ENCODE measurements at places on chromosomes 13 and 19. TPM values are rescaled to one million over a fixed set of nuclear protein-coding genes. Genes with fewer than 3 reads are reported as not detected.

GRCh38 chr13:26914148-26914547 is 153.6 kb upstream of the GPR12 start:
- DNase-seq = no peak

DNA sequence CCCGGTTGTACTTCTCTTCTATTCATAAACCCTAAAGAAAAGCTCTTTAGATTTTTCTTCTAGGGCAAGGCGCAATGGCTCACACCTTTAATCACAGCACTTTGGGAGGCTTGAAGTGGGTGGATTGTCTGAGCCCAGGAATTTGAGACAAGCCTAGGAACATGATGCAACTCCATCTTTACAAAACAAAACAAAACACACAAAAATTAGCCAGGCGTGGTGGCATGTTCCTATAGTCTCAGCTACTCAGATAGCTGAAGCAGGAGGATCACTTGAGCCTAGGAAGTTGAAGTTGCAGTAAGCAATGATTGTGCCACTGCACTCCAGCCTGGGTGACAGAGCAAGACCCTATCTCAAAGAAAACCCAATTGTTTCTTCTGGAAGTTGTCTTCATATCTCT is 240.3 kb downstream of the SHISA2 start:
- no peak for DNase-seq

- DNase-seq = no peak
Observed at GRCh38 chr19:15684828-15685227, 11.9 kb downstream of the CYP4F12 start.

- DNase-seq = no peak
Observed at GRCh38 chr13:109212650-109213049, 573.7 kb downstream of the IRS2 start.

GRCh38 chr19:33667881-33668280 is 46.1 kb downstream of the CHST8 start:
- DNase-seq = no peak

DNA sequence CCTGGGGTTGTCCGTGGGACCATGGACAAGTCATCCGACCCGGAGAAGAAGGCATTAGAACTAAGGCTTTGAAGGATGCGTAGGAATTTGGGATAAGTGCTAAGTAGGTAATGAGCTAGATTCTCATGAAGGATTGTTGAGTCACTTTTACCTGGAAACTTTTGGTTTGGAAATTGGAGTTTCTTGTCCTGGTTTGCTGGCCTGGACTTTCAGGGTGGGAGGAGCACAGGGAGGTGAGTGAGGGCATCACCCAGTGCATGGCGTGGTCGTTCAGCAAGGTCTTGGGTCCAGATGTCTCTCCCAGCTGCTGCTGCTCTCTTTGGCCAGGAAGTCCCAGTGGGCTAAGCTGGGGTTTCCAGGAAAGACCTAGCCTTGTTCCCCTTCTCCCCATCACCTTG is 7.6 kb downstream of the NFIC start:
- no peak for DNase-seq

GRCh38 chr13:92804346-92804745 is 422.3 kb upstream of the GPC6 start:
- peak; percentile 51 for DNase-seq

DNA sequence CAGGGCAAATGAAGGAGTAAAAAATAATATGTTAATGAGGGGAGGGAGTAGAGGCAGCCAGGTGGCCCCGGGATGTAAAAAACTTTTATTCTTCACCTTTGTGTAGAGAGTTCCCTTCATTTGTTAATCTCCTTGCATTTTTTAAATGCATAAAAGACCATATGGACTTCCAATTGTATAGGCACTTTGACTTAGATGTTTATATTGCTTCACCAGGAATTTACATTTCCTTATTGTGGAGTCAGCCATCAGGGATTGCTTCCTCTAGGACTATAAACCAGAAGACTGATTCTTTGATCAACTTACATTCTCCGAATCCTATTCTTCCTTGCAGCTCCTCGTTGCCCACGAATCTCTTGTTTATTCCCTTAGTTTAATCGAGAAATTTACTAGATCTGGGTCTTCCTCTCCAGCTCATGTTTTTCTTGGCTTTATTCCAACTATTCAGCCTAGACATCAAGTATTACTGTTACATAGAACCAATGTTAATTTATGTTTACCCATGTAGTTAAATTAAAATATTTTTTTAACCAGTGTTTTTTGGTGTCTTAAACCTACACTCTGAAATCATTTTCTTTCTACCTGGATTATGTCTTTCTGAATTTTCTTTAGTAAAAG is 1187.0 kb upstream of the SLC10A2 start:
- DNase-seq = no peak

GRCh38 chr13:65638572-65639168 is 1591.5 kb downstream of the PCDH9 start:
- peak; percentile 2 for DNase-seq

DNA sequence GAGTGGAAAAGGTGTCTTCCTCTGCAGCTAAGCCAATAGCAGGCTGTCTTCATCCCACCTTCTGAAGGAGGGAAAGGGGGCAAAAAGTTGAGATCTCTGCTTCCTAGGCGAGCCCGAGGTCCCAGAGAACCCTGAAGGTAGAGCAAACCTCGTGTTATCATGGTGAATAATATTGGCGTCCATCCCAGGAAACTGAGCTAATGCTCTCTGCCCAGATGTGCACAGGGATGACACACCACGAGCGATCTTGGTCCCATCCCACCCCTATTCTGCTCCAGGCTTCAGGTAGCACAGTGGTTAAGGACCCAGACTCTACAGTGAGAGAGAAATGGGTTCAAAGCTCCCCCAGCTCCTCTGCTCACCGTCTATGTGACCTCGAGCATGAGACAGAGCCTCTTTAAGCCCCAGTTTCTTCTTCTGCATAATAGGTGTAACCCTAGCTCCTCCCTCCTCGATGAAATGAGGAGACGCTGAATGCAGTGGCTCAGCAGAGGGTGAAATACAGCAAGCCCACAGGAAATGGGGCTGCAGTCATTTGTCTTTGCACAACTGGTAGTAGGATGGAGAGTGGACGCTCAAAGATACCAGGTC is 9.9 kb upstream of the CEACAM20 start:
- DNase-seq = peak; percentile 48

- no peak for DNase-seq
Observed at GRCh38 chr13:111791131-111791530, 275.8 kb upstream of the SOX1 start.

DNA sequence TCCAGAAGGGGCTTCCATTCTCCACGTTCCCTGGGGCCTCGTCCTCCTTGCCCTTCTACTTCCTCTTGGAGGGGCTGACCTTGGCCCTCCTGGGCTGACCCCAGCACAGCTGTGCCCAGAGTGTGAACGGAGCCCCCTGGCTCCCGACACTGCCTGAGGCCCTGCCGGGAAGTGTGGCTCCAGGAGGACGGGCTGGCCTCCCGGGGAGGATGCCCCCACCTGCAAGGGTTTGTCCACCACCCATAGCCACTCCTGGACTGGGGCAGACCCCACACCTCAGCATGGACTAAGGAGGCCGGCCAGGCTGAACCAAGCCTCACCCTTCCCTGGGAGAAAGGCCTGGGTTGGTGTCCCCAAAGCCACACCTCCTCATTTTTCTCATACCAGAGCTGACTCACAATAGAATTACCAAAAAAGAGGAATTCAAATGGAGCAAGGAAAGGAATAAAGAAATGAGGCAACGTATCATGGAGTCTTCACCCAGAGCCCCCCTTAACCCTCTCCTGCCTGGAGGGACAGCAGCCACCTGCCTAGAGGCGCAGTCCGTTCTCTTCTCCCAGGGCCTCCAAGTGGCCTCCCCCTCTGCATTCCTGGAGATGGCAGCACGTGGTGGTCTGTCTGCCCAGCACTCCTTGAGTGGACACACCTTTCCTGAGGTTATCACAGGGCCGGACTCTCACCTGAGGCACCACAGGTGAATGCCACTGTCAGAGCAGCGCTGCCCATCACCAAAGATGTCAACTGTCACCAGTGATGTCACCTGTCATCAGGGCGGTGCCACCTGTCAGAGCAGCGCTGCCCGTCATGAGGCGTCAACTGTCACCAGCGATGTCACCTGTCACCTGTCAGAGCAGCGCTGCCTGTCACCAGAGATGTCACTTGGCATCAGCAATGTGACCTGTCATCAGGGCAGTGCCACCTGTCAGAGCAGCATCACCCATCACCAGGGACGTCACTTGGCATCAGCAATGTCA is 3.1 kb upstream of the C13orf46 start:
- peak; percentile 48 for DNase-seq

DNA sequence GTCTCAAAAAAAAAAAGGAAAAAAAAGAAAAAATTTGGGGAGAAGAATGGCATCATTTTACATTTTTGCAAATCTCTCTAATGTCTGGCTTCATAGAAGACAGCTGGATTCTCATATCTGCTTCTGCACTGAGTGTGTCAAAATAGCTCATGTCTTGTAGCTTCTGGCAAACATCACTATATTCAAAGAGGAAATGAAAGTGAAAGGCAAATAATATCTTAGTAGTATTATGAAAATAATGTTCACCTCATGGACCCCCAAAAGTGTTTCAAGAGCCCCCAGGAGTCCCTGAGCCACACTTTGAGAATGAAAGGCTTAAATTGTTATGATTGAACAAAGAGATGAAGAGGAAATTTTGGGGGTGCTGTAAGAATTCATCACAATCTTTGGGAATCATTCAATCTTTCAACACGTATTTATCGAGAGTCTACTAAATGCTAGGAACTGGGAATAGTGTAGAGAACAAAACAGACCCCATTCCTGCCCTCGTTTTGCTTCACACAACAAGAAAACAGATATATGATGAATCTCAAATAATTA is 1.2 kb upstream of the SLC6A16 start:
- no peak for DNase-seq

Gene SLC25A23
- total RNA-seq = 10.9 TPM

Gene CALR3
- total RNA-seq = not detected

Gene ZNF415
- not detected for total RNA-seq

Gene YIPF2
- total RNA-seq = 74.6 TPM
